Endothelial cell of umbilical vein (primary cell): ENCODE measurements at places on chromosomes 2 and 18. TPM values are rescaled to one million over a fixed set of nuclear protein-coding genes. Genes with fewer than 3 reads are reported as not detected.

DNA sequence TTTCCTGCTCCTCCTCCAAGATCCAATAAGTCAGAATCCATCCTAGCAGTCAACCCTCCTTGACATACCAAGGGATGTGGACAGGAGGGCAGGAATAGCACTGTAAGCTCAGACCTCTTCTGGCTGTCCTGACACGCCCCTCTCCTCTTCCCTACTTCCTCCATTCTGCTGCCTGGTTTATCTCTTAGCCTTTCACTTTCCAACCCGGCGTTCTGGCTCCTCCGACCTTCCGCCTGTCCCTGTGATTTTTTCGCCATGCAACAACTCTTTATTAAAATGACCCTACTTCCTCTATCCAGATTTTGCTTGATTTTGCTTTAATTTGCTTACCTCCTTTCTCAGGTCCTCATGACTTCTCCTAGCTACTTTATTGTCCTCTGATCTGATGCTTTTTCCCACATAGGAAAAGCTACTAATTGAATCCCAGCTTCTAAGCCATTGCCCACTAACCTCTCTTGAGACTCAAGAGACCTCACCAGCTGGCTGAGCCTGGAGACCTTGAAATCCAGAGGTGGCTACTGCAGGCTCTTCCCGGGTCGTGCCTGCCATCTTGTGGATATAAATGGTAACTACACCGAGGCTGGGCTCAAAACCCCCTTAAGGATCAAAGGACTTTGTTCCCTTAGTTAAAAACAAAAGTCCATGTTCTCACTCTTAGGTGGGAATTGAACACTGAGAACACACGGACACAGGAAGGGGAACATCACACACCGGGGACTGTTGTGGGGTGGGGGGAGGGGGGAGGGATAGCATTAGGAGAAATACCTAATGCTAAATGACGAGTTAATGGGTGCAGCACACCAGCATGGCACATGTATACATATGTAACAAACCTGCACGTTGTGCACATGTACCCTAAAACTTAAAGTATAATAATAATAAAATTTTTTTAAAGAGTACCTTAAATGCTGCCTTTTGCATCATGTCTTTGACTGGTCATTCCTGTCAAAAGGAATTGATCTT, 139.4 kb downstream of the AKAIN1 start:
- DNase-seq, result peak; percentile 50

Gene PAX8
- total RNA-seq, result 0.22 and 0.28 TPM in 2 replicates

GRCh38 chr2:212494418-212495020, 44.1 kb downstream of the ERBB4 start:
- no peak for DNase-seq

DNA sequence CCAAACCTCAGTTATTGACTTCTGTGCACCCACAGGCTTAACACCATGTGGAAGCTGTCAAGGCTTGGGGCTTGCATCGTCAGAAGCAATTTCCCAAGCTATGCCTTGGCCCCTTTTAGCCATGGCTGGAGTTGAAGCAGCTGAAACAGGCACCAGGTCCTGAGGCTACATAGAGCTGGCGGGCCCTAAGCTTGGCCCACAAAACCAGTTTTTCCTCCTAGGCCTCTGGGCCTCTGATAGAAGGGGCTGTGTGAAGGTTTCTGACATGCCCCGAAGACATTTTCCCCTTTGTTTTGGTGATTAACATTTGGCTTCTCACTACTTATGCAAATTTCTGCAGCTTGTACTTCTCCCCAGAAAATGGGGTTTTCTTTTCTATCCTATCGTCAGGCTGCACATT, 9.1 kb upstream of the TMX3 start:
- DNase-seq, result no peak

GRCh38 chr2:205765151-205765550, 82.8 kb downstream of the NRP2 start:
- no peak for DNase-seq

GRCh38 chr2:69171116-69171896, 158.3 kb downstream of the ANTXR1 start:
- DNase-seq, result no peak

DNA sequence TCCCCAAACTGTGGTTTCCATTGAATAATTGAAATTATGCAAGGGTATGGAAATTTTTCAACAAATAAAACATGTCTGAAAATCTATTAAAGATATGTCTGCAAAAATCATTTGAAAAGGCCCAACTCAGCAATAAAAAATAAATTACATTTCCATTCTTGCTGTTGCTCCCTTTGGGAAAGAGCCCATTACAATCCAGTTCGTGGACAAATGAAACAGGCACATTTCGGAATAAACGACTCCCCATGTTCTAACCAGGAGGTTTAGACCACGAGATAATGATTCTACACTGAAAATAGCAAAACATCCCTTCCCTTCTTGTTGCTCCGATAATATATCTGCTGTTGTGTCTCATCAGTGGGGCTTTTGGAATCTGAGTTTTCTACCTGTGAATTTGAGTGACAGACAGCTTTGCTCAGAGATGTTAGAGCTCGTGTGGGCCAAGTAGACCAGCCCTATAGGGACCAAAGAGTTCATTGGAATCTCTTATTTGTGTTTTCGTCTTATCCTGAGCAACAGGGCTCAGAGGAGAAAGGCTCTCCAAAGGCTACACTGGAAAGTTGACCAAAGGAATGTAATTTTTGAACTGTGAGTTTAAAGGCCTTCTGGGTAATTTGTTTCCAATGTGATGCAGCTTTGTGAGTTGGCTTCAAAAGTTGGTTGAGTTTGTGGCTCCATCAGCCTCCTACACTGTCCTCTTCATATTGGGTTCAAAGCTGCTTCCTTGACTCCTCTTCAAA, 119.5 kb downstream of the ACTR3 start:
- no peak for DNase-seq

Gene CHRNA1
- 8.7 and 11.3 TPM in 2 replicates for total RNA-seq

DNA sequence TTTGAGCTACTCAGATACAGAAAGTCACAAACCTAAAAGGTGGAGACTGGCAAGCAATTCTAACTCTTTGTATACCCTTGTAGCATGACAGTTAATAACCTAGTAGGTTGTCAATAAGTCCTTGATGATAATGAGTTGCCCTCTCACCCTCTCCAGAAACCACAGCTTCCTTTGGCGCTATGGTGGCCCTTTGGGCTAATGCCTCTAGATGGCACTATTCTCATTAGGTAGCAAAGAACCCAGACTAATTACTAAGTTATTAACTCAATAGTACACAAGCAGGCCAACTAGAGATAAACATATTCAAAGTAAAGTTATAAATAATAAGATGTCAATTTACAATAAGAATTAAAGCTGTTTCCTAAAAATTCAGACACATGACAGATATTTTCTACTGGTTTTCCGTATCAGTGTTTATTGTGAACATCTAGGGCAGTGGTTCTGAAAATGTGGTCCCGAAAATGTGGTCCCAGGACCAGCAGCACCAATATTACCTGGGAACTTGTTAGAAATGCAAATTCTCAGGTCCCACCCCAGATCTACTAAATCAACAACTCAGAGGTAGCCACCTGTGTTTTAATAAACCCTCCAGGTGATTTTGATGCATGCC, 41.1 kb downstream of the LDAH start:
- peak; percentile 38 for DNase-seq

GRCh38 chr2:200314976-200315567, 8.6 kb downstream of the SPATS2L start:
- no peak for DNase-seq

DNA sequence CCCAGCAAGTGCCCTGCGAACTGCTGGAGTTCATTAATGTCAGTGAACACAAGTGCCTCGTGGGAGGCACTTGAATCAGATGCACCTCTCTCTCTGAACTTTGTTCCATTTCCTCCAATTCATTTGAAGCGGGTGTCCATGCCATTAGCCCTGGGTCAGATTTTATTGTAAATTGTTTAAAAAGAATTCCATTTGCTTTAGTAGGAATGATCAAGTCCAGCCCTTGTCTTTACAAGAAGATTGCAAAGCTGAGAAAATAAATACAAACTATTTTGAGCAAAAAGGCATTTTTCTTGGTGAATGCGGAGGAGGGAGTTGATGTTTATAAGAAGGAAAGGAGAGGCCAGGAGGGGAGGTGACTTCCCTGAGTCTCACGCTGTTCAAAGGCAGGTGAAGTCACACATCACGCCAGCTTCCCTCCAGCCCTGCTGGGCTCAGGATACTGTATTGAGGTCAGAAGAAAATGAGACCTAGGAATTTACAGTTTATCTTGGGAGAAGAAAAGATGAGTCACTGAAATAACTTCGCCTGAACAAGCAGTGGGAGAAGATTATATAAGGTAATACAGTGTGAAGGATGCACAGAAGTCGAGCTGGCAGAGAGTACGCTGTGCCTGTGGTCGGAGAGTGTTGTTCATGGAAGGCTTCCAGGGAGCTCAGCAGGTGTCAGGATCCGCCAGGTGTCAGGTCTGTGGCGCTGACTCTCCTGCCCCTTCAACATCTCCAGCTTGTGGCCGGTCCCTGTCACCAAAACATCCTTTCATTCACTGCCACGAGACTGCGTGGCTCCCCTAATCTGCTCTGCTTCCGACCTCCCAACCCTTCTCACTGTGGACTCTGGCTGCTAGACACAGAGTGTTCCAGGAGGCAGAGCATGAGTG, 36.5 kb downstream of the EFR3B start:
- peak; percentile 88 for DNase-seq

Gene PNKD
- total RNA-seq, result 56.1 and 56.6 TPM in 2 replicates

DNA sequence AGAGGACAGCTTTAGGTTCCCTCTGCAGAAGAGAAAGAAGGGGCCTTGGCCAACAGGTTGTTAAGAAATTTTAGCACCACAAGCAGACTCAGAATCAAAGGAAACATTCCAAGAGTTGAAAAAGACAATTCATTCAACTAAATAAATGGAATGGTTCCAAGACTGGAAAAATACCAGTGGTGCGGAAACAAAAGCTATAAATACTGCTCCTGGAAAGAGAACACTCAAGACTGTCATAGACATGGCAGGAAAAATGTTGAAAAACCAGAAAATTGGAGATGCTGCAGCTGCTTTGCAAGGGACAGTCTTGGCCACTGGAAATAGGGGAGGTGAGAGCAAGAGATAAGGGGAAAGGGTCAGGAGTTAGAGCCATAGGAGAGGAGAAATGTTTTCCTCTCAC, 312.7 kb upstream of the CYRIA start:
- DNase-seq, result no peak

DNA sequence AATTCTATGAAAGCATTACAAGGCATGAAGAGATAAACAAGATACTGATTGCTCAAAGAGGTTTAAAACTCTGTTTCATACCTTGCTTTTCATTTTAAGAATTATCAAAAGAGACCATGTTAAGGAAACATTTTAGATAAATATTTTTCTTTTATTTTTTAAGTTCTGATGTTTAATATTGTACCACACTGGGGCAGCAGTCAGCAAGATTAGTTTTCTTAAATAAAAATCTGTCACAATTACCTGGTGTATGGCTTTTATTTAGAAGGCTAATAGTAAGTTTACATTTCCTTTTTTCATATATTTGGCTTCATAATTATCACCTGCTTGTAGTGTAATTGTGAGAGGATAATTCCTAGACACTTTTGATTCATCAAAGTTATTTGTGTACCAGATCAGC, 46.4 kb downstream of the ZNF804A start:
- peak; percentile 23 for DNase-seq

GRCh38 chr2:219261024-219261855, 7.5 kb upstream of the TUBA4A start:
- no peak for DNase-seq

DNA sequence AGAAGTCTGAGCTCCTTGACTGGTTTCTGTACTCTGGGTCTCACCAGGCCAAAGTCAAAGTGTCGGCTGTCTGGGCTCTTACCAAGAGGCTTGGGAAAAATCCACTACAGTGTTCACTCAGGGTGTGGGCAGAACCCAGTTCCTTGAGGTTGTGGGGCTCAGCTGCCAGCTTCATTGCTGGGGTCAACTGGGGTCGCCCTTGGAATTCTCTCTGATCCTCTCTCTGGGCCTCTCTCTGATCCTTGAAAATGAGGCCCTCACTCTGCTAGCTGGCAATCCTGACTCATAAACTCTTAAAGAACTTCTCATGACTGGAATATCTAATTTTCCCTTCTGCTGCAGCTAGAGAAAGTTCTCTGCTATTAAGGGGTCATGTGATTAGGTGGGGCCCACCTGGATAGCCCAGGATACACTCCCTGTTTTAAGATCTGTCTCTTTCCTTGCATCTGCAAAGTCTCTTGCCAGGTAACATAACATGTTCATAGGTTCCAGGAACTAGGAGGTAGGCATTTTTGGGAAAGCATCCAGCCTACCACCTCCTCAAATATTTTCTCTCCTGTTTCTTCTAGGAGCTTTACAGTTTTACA, 66.3 kb downstream of the SP110 start:
- no peak for DNase-seq

DNA sequence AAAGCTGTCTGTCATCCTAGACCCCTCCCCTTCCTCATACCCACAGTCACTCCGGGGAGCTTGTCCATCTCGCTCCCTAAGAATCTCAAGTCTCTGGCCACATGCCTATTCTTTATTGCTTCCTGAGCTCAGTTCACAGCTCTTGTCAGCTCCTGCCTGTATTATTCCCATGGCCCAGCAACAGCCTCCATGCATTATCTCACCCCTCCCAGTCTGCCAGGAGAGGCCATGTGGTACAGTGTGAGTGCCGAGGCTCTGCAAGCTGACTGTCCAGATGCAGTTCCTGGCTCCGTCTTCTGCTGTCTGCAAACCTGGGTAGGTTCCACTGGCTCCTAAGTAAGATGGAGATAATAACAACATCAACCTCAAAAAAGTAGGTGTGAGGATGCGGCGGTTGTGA, 79.7 kb downstream of the MRPS9 start:
- DNase-seq, result no peak

DNA sequence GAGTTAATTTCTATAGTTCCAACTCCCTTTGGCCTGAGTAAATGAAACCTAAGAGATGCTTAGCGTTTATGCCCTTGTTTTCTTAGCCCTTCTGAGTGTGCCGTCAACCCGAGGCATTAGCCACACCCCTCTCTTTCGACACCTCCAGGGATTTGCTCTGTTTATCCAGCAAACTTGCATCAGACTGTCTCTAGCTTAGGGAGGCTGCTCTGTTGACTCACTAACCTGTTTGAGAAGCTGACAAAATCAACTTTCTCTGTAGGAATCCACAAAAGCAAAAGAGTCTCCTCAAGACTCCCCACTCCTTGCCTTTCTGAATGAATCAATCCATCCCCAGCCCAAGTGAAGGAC, 317.6 kb downstream of the TNS1 start:
- no peak for DNase-seq
